NCI-H1436 treated with DMSO at 0.1 percent for 48 hours (cell line): ENCODE measurements at places on chromosomes 13 and 19.

DNA sequence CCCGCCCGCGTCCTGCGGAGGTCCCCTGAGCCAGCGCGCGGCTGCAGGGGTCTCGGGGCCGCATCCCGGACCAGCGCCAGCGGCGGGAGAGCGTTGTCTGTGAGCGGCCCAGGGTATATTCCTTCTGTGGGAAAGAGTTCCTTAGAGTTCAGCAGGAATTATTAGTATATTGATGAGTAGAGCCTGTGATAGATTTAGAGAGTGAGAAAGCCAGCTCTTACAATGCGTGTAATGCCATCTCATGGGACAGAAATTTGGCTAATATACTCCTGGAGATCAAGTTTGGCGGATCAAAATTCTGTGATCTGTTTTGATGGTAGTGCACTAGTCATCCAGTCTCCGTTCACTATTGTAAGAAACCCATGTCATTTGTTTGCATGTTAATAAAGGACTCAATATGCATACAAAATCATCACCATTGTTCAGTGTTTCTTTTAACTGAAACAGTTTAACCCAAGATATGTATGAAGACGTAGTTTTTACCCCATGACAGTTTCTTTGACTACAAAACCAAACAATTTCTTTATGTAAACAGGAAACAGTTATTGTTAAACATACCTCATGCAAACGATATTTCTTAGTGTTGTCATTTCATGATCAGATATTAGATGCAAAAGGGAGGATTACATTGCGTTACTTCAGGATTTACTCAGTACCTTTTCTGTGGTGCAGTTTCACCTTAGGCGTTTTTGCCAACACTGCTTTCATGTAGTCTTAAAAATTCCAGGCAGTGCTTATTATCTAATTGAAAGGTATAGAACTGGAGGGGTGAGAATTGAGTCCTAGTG is 9.9 kb downstream of the TNFRSF19 start:
- no peak for DNase-seq

DNA sequence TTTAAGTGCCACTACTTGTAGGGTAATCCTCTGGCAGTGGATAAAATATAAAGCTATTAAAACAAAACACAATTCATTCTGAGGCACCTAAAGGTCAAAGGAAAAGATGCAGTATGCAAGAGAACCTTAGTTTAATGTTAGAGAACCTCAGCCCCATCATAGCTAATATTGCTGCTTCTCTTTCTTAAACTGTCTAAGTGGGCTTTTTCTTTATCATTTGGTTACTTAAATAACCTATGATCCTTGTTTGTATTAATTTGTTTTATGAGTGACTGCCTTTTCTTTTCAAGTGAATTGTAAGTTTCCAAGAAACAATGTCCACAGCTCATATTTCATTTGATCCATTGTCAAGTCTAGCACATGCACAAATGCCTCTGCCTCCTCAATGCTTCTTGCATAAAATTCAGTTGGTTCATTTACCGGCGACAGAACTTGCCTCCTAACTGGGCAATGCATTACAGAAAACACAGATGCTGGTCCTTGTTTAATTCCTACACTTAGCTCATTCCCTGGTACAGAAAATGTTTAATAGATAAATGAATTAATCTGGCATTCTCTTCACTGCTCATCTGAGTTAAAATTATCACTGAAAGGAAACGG is 1049.8 kb downstream of the OLFM4 start:
- no peak for DNase-seq

DNA sequence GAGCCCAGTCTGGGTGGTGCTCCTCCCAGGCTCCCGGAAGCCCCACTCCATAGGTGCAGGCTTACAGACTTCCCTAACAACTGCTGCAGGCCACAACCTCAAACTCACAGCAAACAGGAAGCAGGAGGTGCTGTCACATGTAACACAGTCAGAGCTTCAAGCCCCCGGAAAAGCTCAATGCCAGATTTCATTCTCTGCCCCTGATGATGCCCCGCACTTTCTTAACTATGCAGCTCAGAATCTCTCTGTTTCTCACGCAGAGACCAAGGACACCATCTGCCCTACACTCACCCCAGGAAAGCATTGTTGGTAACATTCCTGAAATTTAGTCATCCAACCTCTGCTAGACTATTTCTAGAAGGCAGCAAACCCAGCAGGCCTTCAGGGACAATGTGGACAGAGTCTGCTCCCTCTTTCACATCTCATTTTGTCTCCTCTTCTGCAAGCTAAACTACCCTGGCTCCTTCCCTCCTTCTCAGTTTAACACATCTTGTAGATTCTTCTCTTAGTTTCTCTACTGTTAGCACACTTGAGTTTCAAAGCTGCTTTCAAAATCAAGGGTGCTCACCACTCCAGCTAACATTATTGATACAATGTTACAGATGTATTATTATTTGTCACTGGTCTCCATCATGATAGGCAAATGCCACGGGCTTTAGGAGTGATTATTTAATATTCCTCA is 162.5 kb downstream of the KCTD12 start:
- no peak for DNase-seq

- no peak for DNase-seq
Observed at GRCh38 chr19:55902080-55902751, 29.9 kb downstream of the NLRP13 start.

GRCh38 chr19:7869453-7869909 is 4.7 kb downstream of the PRR36 start:
- no peak for DNase-seq

DNA sequence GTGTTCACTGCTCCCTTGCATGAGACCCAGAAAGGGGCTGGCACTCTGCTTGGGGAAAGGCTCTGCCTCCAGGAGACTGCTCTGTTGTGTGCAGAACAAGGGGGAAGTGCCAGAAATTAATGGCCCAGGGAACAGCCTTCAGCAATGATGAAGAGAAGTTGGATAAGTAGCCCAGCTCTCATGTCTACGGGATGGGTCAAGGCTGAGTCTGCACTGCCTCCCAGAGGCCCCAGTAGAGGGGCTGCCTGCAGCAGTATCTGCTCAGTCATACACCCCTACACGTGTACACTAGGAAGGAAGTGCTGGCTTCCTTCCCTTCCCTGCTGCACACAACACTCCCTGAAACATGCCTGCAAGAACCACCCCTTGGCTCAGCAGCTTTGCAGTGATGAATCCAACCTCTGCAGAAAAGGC is 54.6 kb upstream of the URI1 start:
- no peak for DNase-seq

DNA sequence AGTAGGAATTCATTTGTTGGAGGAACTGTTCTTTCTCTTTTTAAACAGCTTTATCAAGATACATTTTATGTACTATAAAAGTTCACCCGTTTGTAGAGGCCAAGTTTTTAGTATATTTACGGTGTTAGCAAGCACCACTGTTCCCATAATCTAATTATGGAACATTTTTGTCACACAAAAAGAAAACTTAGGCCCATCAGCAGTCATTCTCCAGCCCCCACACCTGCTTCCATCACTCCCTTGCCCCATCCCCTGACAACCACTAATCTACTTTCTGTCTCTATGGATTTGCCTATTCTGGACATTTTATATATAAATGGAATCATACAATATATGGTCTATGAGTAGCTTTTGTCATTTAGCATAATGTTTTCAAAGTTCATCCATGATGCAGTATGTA is 465.0 kb downstream of the DCT start:
- no peak for DNase-seq

DNA sequence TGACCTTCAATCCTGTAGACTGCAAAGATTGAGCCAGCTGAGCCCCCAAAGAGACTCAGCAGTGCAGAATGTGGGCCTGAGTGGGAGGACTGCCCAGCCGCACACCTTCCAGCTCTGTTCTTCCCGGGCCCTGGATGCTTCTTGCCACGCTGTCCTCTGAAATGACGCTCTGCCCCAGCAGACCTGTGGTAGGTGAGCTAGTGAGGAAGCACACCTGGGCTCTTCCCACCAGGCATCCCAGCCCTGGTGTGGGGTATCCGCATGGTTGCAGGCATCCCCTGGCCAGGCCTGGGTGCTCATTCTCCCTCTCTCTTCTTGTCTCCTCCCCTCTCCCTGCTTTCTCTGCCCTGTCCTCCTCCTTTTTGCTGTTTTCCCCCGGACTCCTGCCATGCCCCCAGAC is 9.8 kb upstream of the MZF1 start:
- DNase-seq = no peak

GRCh38 chr13:113794764-113795173 is 35.7 kb downstream of the TMEM255B start:
- DNase-seq = no peak

DNA sequence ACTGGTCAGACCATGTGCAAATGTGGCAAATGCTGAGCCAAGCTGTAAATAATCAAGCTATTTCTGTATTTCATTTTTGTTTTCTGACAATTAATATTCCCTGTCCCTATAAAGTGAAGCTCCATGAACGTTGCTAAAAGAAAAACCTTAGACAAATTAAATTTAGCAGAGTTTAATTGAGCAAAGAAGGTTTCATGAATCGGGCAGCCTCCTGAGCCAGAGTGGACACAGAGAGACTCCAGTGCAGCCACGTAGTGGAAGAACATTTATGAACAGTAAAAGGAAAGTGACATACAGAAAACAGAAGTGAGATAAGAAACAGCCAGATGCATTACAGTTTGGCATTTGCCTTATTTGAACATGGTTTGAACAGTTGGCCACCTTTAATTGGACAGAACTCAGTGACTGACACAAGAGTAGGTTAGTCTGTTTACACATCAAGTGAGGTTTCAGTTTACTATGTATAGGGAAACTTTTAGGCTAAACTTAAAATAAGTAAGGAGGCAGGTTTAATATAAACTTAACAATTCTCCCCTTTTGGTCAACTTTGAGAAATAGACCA is 69.7 kb downstream of the UFM1 start:
- no peak for DNase-seq

DNA sequence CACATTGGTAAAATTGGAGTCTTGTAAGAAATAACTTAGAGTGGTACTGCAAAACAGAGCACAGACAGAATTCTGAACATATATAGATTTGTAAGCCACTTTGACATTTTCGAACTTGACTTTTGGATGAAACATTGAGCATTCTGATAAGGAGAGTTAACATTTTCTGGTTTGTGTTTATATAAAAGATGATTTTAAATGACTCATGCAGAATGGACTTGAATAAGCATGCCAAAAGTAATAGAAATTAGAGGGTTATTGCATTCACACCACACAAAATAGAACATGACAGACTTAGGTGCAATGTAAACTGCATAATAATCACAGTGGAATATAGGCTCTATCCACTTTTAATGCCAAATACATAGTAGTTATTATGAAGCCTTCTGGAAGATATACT is 507.0 kb downstream of the DACH1 start:
- no peak for DNase-seq

- no peak for DNase-seq
Observed at GRCh38 chr13:26221399-26221720, 754 bp downstream of the RNF6 start.

DNA sequence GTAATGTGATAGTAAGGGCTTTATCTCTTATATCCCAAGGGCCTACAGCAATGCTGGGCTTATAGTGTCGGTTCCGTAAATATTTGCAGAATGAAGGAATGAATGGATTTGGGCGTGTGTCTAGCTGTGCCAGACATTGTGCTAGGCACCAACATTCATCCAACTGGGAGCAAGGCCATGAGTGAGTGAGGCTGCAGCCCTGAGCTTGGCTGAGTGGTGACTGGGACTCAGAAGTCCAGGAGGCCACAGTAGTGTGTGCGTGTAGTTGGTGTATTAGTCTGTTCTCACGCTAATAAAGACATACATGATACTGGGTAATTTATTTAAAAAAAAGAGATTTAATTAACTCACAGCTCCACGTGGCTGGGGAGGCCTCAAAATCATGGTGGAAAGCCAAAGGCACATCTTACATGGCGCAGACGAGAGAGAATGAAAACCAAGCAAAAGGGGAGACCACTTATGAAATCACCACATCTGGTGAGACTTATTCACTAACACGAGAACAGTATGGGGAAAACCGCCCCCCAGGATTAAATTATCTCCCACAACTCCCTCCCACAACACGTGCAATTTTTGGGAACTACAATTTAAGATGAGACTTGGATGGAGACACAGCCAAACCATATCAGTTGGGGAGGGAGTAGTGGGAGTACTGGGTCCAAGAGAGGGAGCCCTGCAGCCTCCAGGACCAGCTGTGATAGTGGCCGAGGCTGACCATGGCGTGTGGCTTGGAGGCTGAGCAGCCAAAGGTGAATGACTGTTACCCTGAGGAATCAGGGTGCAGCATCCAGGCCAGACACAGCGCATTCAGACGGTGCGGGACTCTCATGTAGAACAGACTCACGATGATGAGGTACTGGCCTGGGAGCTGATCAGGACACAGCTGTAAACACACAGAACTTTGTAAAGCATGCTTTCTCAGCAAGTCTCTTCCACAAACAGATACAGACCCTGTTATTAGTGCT is 104.6 kb downstream of the TEX26 start:
- DNase-seq = no peak

DNA sequence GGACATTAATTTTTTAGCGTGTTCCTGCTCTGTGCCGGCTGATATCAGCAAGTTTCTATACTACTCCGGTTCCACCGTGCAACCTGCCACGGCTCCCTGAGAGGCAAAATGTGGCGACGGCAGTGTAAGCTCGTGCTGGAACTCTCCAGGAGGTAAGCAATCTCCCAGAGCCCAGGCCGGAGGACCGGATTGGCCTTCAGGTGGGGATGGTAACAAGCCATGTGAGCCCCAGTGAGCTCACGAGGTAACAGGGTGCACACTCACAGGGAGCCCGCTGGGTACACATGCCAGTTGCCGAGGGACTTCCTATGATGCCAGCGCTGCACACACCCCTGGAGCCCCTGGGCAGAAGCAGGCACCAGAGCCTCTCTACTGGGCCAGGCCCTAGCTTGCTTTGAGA is 38.5 kb downstream of the NAXD start:
- no peak for DNase-seq

GRCh38 chr13:37313372-37313771 is 207.9 kb upstream of the CSNK1A1L start:
- DNase-seq = no peak

DNA sequence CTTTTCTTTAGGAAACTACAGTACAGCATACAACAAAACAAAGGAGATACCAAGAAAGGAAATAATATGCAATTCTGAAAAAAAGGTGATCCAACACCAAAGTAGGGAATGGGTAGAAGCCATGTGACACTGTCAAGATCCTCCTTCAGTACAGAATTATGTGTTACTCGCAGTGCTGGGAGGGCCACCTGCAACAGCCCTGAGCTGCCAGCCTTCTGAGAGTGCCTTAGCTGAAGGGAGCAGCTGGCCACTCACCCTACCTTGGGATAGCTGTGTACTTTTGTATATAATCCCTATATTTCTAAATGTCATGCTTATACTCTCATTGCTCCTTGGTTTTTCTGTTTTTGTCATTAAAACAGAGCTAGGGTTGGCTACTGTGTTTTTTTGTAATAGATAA is 1518.2 kb upstream of the PCDH20 start:
- DNase-seq = no peak

GRCh38 chr19:31578326-31578725 is 229.1 kb upstream of the TSHZ3 start:
- DNase-seq = no peak

- no peak for DNase-seq
Observed at GRCh38 chr13:93222976-93223375, 3.6 kb upstream of the GPC6 start.

- no peak for DNase-seq
Observed at GRCh38 chr19:37505958-37506386, 767 bp upstream of the ZNF793 start.

- no peak for DNase-seq
Observed at GRCh38 chr13:91347996-91348905, 764 bp downstream of the MIR17HG start.

GRCh38 chr19:16252459-16253205 is 54.9 kb downstream of the AP1M1 start:
- DNase-seq = no peak
